Stimulated activated CD4-positive, alpha-beta T cell treated with anti-CD3 and anti-CD28 coated beads, TNF-alpha, amount 100 ng/mL, for 4 hours (primary cell): ENCODE measurements at places on chromosomes 1 and 21.

DNA sequence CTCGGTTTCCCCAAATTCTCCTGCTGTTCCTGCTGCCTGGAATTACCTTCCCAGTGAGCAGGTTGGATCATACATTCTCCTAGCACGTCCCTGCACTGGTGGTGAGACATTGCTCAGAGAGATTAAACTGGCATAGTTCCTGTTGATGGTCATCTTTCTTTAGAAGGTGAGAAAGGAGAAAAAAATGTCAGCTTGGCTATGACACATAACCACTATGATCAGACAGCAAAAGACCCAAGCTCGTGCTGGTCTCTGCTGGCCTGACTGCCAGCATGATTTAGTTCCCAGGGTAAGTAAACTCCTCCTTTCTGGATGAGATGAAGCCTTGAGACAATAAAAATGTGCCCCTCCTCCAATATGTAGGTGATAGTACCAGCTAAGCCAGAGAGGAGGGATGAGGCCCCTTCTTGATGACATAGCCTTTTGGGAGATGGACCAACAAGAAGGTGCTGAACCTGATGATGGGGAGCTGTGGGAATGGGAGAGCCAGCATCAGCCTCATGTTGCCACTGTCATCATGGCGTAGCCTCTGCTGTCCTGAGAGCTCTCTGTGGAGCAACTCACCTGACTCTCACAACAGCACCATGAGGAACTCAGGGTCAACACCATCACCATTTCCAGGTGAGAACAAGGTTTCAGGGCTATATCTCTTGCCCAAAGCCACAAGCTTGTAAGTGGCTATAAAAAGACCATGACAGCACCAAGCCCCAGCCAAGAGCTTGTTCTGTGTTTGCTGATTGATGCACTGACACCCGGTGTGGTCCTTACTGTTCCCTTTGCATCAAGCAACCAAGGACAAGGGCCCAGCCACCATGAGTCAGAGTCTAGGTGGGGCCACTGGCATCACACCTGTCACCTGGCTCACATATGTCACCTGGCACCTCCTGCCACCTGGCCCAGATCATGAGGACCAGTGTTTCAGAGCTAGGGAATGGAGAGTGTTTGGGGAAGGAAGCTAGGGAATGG is 200.0 kb downstream of the MATN1 start:
- no peak for DNase-seq

DNA sequence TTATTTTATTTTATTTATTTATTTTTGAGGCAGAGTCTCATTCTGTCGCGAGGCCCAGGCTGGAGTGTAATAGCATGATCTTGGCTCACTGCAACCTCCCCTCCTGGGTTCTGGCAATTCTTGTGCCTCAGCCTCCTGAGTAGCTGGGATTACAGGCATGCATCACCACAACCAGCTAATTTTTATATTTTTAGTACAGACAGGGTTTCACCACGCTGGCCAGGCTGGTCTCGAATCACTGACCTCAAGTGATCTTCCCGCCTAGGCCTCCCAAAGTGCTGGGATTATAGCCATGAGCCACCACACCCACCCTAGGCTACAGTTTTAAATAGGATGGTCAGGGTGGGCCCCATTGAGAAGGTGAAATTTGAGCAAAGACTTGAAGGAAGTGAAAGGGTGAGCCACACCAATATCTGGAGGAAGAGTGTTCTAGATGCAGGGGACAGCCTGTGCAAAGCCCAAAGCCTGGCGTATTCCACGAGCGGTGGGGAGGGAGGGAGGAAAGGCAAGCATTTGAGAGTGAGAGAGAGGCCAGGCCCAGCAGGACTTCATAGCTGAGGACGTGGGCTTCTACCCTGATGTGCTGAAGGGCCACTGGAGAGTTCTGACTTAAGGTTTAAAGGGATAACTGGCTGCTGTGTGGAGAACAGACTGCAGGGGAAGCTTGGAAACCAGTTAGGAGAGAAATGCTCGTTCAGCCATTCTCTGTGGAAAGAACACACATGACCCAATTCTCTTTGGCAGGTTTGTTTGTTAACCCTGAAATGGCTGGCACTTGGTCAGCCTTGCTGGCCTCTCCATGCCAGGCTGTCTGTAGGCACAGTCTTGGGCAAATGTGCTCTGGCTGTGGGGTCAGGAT is 62.6 kb upstream of the FAM20B start:
- DNase-seq, result no peak

DNA sequence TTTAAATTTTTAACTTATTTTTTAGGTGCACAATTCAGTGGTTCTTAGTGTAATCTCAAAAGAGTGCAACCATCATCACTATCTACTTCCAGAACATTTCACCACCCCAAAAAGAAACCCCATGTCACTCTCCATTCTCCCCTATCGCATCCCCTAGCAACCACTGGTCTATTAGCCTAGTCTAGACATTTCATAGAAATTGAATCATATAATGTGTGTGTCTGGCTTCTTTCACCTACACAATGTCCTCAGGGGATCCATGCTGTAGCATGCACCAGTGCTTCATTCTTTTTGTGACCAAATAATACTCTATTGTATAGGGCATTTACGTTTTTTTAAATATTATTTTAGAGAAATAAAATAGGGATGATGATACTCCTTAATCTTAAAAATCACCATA is 64.7 kb downstream of the JAK1 start:
- no peak for DNase-seq

- no peak for DNase-seq
These were observed 23.2 kb upstream of the QSOX1 start for GRCh38 chr1:180131510-180131909.

DNA sequence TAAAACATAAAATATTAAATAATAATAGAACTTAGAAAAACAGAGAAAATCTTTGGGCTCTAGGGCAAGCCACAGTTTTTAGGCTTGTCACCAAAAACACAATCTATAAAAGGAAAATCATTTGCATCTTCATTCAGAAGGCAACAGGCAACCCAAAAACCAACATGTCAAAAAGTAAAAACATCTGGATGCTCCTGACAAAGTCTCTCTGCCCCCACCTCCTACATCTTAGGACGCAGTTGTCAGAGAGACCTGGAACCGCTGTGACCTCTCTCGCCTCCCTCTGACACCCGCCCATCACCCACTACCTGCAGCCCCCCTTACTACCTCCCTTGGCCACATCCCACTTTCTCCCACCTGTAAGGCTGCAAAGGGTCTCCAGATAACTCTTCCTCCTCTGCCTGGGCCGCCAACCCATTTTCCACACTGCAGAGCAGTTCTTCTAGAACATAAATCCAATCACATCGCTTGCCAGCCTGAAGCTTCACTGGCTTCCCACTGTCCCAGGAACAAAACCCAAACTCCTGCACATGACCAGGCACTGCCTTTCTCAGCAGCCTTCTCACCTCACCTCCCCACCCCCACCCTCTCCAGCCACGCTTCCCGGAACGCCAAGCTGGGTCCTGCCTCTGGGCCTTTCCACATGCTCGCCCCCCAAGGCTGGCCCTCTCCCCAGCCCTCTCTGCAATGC is 14.7 kb downstream of the PRDM15 start:
- DNase-seq, result no peak

DNA sequence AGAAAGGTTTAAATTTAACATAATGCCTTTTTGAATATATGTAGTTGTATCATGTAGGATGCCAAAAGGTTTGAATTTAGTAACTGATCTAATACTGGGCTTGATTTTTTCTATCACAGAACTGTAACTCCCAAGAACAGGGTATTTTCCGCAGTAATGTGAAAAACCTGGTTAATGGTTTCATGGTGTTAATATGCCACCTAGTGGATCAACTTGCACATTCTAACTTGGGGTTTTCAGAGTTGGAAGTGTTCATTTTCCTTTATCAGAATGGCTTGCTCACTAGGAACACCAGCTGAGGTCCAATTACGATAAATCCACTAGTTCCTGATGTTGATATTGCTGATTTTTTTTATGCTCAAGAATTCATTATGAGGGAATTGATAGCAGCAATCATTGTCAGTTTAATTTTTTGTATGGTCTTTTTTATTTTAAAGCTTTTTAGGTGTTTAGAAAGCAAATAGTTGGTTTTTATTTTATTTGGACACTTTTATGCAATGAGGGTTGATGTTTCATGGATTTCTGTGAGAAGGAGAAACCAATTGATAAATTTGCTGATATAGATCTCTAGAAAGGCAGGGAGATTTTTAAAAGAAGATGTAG is 157.2 kb downstream of the PLA2G4A start:
- DNase-seq, result no peak

DNA sequence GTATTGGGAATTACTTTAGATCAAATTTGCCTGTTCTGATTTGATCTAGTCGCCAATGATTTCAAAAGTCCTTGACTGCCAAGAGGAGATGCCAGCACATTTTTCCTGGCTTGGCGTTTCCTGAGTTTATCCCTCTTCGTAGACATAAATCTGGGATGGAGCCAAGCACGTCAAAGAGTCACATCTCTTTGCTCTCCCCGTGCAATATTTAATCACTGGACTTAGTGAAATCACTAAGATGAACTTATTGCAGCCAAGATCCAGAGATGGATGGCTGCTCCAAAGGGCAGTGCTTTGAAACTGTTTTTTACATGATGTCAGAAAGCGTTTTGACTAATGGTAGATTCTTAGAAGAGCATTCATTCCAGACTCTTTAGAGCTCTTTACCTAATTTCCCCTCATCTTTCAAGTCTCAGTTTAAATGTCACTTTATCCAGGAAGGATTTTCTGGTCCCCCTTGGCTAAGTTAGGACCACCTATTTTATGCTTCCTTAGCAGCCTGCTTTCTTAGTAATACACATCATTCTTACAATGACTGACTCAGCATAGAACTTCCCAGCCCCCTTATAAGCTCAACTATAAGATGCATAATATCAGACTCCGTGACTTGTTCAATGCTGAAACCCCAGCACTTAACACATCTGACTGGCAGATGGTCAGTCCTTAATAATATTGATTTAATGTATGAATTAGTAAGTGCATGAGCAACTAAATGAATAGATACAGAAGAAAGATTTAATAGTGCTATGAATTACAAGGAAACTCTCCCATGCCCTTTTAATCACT is 94.4 kb upstream of the GREM2 start:
- no peak for DNase-seq

- no peak for DNase-seq
These were observed 84.9 kb upstream of the CXADR start for GRCh38 chr21:17427831-17428483.

DNA sequence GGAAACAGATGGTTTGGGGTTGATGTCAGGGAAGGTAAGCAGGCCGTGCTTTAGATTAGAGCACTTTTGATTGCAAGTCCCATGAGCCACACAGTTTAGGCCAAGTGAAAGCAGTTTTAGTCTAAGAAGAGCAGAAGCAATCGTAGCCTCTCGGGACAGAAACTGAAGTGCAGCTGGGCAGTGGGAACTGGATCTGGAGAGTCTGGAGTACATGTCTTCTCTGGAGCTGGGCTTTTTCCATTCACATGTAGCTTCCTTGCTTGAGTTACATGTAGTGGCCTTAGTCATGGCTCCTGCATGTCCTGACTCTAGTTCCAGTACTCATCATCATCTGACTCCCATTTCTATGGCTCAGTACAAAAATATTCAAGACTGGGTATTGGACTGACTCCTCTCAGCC is 16.7 kb downstream of the CAMTA1 start:
- no peak for DNase-seq

- DNase-seq, result no peak
These were observed 12.3 kb downstream of the BCAR3 start for GRCh38 chr1:93669369-93669768.

DNA sequence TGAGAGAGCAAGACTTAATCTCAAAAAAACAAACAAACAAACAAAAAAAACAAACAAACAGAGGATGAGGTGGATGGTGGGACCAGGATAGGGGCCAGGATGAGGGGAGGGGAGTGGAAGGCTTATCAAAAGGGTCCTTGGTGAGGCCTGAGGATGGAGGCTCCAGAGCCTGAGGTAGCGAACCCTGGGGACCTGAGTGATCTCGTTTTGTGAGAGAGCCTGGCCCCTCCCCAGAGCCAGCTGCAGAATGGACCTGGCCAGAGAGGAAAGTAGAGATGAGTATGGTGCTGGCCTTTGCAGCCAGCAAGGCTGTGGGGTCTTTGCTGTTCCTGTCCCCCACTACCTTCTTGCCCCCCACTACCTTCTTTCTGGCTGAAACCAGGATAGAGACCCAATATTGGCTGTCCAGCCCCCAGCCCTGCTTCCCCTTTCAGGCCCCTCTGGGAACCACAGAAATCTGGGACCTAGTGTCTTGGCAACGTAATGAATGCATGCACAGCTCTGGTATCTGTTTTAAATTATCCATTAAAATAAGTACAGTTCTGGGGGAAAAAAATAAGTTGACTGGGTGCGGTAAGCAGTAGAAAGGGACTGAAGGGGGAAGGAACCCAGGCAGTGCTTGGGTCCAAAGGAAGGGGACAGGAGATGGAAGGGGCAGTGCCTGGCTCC is 1.1 kb upstream of the LMNA start:
- DNase-seq, result no peak

GRCh38 chr1:38291906-38292521 is 245.4 kb upstream of the POU3F1 start:
- no peak for DNase-seq

DNA sequence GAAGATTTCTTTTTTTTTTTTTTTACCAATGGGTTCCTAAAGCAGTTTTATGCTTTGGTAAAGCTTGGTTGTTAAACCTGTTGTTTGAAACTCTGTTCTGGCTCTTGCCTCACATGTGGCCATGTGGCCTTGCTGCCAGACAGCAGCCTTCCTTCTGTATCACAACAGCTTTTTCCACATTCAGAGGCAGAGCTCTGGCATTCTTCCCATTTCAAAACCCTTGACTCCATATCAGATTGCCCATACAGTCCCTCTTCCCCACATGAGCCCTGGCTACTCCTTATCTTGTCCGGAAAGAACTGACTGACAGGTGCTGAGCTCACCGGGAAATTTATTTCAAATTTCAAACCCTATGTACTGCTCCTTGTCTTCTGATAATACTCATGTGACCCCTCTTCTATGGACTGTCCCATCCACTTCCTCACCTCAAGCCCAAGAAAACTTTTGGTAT is 38.5 kb upstream of the LAX1 start:
- DNase-seq, result no peak

GRCh38 chr1:31062867-31063380 is 2.6 kb downstream of the PUM1 start:
- no peak for DNase-seq

- no peak for DNase-seq
These were observed 55.2 kb downstream of the ATP1B1 start for GRCh38 chr1:169161496-169162194.

- no peak for DNase-seq
These were observed 1256.6 kb upstream of the B3GALT2 start for GRCh38 chr1:194442901-194443575.

DNA sequence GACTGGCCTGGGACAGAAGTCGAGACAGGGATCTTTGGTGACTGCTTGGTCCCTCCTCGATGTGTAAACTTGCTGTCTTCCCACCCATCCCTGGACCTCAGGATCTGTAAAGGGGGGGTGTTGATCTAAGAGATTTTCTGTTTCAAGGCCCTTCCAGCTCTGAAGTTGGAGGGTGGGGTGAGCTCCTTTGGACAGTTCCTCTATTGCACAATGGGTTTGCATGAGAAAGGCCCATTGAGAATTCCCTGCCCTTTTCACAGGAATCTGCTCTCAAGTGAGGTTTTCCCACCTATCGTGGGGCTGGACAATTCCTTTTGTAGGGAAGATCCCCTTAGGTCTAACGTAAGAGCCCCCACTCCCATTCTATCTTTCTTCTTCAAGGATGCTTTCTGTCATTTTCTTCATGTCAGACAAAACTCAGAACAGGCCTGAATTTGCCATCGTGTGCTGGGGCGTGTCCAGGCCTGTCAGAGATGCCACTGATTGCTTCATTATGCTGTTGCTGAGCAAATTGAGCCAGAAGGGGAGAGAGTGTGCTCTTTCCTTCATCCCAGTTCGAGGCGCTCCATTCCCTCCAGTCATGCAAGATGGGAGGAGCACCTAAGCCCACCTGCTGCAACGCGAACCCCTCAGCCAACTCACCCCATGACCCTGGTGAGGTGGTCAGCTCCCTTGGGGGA is 149.9 kb upstream of the IGSF21 start:
- no peak for DNase-seq
